CD4-positive, alpha-beta T cell treated with Interferon gamma for 1 hour (primary cell): ENCODE measurements at places on chromosomes 2 and 18.

DNA sequence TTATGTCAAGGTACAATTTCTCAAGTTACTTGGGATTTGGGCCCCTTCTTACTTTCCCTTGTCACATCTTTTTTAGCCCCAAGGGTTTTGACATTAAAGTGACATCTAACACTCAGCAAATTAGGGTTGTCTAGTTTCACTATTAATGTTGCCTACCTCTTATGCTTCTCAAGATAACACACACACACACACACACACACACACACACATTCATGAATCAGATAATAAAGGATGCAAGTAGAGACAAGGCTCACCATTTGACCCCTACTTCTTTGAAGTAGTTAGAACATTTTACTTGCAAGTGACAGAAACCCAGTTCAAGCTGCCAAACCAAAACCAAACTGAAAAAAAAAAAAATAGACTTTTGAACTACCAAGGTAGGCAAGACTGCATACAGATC, 138.8 kb downstream of the TRIB2 start:
- no peak for DNase-seq

DNA sequence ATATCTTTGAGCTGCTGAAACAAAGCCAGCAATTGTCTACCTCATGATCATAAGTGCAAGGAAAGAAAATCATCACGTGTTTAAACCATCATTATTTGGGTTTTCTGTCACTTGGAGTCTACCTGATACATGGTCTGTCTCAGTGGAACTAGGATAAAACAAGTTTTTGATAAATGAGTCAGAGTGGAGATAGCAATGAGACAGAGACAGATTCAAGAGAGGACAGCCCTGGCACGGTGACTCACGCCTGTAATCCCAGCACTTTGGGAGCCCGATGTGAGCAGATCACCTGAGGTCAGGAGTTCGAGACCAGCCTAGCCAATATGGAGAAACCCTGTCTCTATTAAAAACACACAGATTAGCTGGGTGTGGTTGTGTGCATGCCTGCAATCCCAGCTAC, 93.8 kb downstream of the PMAIP1 start:
- no peak for DNase-seq

DNA sequence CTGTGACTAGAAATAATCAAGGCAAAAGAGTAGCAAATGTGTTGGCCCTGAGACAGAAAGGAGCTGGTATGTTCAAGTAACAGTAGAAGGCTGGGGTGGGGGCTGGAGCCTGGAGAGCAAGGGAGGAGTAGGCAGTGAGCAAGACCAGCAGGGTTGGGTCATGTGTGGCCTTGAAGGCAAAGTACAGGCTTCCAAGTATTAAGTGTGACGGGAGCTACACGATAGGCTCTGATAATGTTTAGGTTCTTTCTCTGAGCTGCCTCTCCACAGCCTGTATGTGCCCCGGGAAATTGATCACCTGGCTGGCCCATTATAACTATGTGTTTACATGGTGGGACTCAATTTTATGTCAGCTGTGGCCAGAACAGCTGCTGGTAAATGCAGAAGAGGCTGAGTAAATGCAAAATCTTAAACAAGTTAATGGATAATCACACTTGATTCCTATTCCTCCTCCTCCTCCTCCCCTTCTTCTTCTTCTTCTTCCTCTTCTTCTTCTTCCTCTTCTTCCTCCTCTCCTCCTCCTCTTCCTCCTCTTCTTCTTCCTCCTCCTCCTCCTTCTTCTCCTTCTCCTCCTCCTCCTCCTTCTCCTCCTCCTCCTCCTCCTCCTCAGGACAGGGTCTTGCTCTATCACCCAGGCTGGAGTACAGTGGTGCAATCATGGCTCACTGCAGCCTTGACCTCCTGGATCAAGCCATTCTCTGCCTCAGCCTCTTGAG, 9.3 kb downstream of the IL1F10 start:
- no peak for DNase-seq

- DNase-seq, result no peak
Observed at GRCh38 chr18:5840025-5840424, 55.3 kb downstream of the TMEM200C start.

- no peak for DNase-seq
Observed at GRCh38 chr18:79167526-79168190, 98.5 kb downstream of the ATP9B start.

- no peak for DNase-seq
Observed at GRCh38 chr2:19873014-19873413, 28.8 kb downstream of the TTC32 start.

GRCh38 chr2:84055816-84056215, 403.3 kb downstream of the SUCLG1 start:
- DNase-seq, result no peak

- no peak for DNase-seq
Observed at GRCh38 chr2:216507220-216508160, 8.8 kb downstream of the RPL37A start.

GRCh38 chr2:181662287-181662686, 5.4 kb upstream of the CERKL start:
- DNase-seq, result no peak

GRCh38 chr2:74206180-74206688, 7.8 kb downstream of the MTHFD2 start:
- DNase-seq, result peak; percentile 62

DNA sequence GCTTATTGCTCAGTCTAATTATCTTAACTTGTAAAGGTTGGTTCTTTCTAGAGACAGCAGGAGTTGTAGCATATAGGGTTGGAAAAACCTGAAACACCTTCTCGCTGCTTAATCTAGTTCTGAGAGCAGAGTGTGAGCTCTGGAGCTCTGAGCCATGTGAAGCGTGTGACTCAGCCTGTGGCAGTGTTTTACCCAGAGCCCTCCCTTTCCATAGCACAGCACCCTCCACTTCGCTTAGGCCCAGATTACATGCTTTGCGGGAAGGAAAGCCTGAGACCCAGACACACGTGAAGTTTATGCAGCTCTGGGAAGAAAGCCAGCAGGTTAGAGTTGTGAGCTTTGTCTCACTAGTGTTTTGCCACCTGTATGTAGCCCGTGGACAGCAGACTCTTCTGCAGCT, 74.5 kb downstream of the INPP4A start:
- DNase-seq, result no peak

GRCh38 chr2:162002623-162003235, 71.3 kb downstream of the DPP4 start:
- DNase-seq, result no peak

DNA sequence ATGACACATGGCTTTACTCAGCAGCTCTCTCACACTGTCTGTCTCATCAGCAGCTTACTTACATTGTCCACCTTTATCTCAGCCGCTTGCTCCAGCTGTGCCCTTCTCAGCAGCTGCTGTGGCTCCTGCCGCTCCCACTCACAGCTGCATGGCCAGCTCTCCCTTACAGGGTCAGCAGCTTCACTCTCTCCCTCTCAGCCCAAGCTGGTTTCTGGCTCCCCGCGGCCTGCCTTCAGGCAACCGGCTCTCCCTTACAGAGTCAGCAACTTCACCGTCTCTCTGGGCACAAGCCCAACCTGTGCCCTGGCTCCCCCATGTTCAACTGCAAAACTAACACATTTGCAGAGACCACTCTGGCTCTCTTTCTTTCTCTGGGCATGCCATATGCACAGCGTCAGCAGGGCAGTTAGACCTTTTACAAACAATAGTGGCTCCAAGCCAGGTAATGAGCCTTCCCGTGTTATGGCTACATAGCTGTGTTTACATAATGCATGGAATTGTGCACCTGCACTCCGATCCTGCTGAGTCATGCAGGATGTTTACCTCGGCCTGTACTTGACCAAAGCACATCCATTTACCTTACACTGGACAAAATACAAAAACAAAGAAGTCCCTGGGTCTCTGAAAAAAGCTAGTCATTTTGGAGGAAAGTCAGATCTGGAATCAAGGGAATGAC, 167.3 kb downstream of the DOK6 start:
- no peak for DNase-seq

GRCh38 chr18:46411191-46411828, 245.7 kb downstream of the LOXHD1 start:
- no peak for DNase-seq

- DNase-seq, result no peak
Observed at GRCh38 chr18:24818441-24818840, 358.0 kb downstream of the HRH4 start.

DNA sequence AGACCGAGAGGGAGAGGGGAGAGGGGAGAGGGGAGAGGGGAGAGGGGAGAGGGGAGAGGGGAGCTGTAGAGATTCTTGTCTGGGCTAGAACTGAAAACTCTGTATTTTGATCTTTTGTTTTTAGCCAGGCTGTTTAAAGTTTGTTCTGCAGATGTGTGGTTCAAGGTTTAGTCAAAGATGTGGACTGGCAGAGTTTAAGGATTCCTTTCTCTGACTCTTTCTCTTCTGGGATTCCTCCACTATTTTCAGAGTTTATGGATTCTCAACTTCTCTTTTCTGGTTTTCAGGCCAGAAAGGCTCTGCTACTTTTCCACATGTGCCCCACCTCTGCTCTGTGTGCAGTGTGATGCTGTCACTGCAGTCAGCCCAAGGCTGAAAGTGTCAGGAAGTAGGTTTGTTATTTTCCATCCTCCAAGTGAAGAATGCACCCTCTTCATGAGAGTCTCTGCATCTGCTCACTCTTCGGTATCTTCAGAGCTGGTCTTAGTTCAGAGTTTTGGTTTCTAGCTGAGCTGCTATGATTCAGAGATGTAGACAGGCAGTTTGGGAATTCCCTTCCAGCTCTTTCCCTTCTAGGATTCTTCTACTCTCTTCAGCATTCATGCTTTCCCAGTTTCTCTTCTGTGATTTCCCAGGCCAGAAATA, 130.9 kb upstream of the SMAD7 start:
- DNase-seq, result no peak

- DNase-seq, result no peak
Observed at GRCh38 chr2:54975598-54976492, 74.4 kb downstream of the RTN4 start.

GRCh38 chr18:686339-687111, 25.9 kb downstream of the ENOSF1 start:
- DNase-seq, result no peak

- no peak for DNase-seq
Observed at GRCh38 chr2:237256887-237257286, 157.1 kb downstream of the COL6A3 start.

DNA sequence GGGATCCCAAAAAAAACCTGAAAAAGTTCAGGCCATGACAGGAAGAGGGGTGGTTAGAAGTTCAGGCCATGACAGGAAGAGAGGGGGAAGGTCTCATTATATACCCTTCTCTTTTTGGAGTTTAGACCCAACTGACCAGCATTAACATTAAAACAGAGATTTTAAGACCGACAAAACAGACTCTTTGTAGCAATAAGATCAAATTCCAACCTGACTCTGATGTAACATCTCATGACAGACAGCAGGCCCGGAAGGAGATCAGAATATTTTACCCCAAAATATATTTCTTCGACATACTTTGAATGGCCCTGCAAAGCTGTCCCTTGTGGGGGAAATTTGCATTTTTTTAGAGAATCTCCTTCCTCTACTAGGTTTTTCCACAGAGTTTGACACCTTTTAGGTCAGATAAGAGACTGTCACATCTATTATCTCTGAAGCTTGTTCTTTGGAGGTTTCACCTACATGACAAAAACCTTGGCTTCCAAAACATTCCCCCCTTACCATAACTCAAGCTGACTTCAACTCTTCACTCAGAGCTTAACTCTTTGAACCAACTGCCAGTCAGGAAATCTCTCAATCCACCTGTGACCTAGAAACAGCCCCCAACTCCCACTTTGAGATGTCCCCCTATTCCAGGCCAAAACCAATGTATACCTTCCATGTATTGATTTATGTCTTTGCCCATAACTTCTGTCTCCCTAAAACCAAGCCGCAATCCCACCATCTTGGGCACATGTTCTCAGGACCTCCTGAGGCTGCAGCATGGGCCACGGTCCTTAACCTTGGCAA, 51.0 kb upstream of the B3GNT2 start:
- DNase-seq, result no peak

DNA sequence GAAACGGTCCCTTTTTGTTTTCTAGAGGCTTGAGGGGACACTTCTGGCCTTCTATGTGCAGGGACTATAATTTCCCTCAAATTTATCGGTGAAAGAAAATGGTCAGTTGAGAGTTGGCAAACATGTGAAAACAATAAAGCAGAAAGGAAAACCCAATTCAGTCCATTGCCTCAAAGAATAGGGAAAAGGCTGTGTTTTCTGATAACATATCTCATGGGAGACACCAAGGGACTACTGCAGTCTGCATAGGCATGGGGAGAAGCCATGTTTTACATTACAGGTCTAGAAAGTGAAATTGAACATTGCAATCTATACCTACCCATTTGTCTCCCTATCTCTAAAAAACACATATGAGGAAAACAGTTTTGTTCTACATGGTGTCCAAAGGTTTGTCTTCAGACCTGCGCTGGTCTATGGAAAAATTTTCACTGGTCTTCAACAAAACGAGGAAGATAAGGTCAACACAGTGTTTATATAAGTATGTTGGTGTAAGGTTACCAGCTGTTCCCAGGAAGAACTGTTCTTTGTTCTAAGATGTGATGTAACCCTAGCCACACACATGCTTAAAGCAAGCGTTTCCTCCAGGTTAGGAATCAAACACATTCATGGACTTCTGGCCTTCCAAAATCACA, 179.7 kb downstream of the MREG start:
- DNase-seq, result no peak

DNA sequence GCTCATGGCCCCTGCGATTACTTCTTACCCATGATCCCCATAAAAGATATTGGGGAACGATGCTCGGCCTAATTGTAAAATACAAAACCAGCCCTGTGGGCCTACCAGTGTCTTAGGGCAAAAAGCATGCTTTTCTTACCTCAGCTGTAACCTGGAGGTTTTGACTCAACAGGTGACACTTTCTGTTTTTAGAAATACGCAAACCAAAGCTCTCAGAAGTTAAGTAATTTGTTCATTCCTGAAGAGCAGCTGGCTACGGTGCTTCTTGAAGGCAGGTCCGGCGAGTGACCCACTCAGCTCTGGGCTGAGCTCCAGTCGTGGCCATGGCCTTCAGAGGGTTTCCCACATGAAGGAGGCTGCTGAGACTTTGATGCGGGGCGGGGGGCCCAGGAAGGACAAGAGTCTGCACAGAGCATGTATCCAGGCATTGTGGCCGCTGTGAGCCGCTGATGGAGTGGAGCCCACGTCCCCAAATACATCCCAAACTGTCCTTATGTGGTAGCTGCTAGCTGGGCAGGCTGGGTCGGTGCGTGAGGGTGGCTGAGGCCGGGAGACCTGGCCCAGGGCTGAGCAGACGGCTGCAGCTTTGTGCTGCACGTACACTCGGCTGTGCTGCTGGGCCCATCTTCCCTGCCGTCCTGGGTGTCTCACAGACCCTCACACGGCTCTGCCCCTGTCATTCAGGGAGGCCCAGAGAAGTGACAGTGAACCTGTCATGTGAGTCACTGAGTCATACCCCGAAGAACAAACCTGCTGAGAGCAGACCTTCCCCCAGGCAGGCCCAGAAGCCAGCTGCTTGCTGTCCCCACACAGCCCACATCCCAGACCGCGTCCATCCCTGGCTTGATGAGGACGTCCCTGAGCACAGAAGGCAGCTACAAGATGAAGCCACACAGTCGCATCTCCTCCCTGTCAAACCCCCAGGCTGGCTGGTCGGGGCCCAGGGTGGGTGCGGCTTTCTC, 34.1 kb downstream of the ITGB1BP1 start:
- no peak for DNase-seq

GRCh38 chr2:220335591-220335915, 708.1 kb downstream of the SLC4A3 start:
- DNase-seq, result no peak

- DNase-seq, result no peak
Observed at GRCh38 chr2:221969087-221969829, 329.5 kb downstream of the PAX3 start.
